Activated naive CD8-positive, alpha-beta T cell treated with anti-CD3 and anti-CD28 coated beads, Interleukin-2, amount 10 ng/mL, durations not matched to agents 7 days and 5 days (primary cell): ENCODE measurements at places on chromosomes 6 and 20.

GRCh38 chr6:47307362-47308197 lies 2.1 kb downstream of the TNFRSF21 start:
- peaks cover 8% of the 10 kb centered on the region for H3K4me1 ChIP-seq
- no peak overlapping the region for H3K4me3 ChIP-seq
- peaks cover 46% of the 10 kb centered on the region for H3K27me3 ChIP-seq

DNA sequence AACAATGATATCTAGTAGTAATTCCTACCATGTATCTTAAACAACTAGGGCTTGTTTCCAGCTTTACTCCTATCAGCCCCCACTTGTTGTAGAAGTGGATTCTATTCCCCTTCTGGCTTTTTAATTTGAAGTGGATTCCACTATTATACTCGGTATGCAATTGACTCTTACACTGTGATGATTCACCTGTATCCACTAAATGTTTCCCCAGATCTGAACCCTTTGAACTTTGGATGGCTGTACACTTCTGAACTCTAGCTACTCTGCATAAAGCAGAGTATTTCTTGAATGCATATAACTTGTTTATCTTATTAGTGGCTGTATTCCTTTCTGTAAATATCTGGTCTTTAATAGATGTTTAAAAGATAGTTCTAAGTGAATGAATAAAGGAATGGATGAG lies 538.4 kb upstream of the NRSN1 start:
- no peak for DNase-seq
- no peaks in the 10 kb centered on the region for H3K27me3 ChIP-seq
- H3K27ac ChIP-seq, result no peak overlapping the region
- no peaks in the 10 kb centered on the region for H3K4me1 ChIP-seq
- H3K4me3 ChIP-seq, result no peak overlapping the region

GRCh38 chr6:47897247-47897646 lies 115.4 kb downstream of the OPN5 start:
- H3K27ac ChIP-seq, result no peak overlapping the region
- no peak for DNase-seq
- H3K4me3 ChIP-seq, result no peak overlapping the region
- no peaks in the 10 kb centered on the region for H3K27me3 ChIP-seq

DNA sequence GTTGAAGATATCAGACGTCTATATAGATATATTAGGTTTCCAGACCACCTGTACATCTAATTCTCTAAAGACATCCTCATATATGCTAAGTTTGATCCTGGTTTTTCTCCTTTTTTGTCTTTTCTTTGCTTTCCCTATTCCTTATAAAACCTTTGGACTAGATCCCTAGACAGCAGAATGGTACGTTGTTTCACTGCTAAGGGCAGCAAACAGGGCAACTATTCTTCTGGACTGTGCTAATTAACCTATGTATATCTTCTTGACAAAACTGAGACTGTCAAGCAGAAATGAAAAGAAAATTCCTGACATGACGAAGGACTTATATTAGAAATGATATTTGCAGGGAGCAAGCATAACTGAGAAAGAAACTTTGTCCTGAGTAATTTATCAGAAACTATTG lies 19.1 kb downstream of the ME1 start:
- no peaks in the 10 kb centered on the region for H3K36me3 ChIP-seq
- H3K27ac ChIP-seq, result no peak overlapping the region
- no peak overlapping the region for H3K4me3 ChIP-seq
- H3K27me3 ChIP-seq, result no peaks in the 10 kb centered on the region
- no peaks in the 10 kb centered on the region for H3K4me1 ChIP-seq

DNA sequence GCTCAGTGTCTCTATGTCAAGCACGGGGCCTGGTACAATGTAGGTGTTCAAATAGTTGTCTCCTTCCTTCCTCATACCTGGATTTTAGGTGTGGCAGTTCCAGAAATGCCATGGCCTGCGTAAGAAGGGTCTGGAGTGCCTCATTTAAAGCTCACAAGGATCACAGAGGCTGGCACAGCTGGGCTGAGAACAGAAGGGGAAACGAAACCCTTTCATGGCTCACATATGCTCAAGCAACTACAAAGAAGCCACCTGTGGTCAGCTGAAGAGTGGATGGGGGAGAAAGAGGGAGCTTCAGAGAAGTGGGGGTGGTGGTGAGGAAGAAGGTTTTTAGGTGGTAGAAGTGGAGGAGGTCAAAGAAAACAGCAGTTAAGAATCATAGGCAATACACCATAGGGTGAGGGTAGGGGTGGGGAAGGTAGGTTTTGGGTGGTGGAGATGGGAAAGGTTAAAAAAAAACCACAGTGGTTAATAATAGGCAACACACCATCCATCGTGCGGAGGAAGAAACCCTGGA lies 17.0 kb upstream of the TOP1 start:
- peaks cover 9% of the 10 kb centered on the region for H3K36me3 ChIP-seq
- DNase-seq, result no peak
- peaks cover 54% of the 10 kb centered on the region for H3K4me1 ChIP-seq
- no peaks in the 10 kb centered on the region for H3K27me3 ChIP-seq
